ENCODE measurements at places on chromosomes 12 and 14. TPM values are rescaled to one million over a fixed set of nuclear protein-coding genes. Genes with fewer than 3 reads are reported as not detected.

The REP15 gene
- total RNA-seq, result 0.82 TPM

The SIX6 gene
- total RNA-seq, result not detected

DNA sequence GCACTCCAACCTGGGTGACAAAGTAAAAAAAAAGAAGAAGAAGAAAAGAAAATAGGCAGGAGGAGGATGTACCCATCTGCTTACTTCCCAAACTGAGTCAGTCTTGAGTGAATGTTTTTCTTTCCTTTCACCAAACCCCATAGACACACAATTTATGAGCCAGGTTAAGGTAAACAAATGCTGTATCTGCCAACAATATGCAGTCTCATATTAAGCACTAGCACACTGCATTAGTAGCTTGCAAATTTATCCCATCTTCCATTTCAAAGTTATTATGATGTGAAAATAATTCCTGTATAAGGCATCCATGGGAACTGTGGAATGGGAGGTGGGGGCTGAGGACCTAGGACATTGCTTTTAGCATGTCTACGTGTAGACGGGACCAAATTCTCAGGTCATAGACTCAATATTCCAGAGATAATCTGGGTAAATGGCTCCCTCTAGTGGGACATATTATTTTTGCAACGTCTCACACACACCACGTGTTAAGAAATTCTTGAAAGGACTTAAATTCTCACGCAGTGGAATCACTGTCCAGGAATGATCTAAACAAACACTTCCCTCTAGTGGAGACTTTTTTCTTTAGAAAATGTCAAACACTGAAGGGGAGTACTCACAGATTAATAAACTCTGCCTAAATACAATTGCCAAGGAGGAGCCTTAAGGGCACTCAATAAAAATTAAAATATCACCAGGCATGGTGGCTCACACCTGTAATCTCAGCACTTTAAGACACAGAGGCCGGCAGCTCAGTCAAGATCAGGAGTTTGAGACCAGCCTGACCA, 17.1 kb upstream of the OR10P1 start:
- DNase-seq, result peak; percentile 20

The GPR132 gene
- 1.7 TPM for total RNA-seq

Data from cerebellum (tissue), 4 donors.